Activated CD4-positive, alpha-beta T cell treated with anti-CD3 and anti-CD28 coated beads for 4 hours (primary cell): ENCODE measurements at places on chromosomes 3 and 15.

DNA sequence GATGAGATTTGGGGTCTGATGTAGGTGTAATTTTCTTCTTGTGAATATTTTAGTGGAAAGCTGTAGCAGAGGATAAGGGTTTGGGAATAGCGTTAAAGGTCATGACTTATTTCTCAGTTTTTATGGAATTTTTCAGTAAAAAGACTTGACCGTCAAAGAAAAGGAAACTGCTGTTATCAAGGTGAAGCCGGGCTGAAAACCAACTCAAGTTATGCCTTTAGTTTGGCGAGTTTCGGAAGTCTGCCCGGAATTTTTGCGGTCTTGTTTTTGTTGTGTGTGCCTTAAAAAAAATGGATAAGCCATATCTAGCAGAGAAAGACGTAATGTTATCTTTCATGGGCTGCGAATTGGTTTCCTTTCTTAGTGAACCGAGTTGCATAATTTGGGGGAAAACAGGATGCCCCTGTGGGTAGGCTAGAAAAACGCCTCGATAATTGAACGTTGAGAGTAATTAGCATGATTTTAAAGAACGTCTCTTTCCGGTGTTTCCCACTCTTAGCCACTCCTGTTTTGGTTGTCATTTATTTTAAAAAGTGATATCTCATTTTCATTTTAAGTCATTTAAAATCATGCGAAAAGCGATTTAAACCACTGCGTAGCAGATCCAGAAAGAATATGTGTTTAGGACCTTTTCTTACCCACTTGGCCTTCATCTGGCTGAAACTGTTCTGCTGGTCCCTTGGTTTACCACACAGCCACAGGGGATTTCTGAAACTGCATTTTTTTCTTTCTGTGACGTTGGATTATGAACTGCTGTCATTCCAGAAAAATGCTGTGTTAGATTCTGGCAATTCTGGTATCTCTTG, 1.1 kb downstream of the NFKBIZ start:
- DNase-seq = no peak

GRCh38 chr3:5006755-5007202, 27.5 kb downstream of the BHLHE40 start:
- DNase-seq = peak; percentile 62

DNA sequence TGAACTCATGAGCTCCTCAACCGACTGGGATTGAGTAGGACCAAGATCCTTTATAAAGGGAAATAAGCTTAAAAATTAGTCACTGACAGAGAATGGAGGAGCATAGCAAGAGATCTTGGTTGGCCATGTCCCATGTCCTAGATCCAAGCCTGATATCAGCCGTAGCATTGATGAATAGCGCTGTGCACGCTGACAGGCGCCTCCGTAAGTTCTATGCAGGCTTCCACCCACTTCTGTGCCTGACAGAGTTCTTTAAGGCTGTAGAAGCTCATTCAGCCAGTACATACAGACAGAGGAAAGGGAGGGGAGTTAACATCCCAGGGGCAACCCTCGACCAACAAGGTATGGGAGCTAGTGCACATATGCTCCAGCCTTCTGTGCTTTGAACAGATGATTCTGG, 251.7 kb upstream of the TBC1D5 start:
- DNase-seq = no peak

- no peak for DNase-seq
Measured at GRCh38 chr15:63420333-63420747, 38.7 kb upstream of the CA12 start.

DNA sequence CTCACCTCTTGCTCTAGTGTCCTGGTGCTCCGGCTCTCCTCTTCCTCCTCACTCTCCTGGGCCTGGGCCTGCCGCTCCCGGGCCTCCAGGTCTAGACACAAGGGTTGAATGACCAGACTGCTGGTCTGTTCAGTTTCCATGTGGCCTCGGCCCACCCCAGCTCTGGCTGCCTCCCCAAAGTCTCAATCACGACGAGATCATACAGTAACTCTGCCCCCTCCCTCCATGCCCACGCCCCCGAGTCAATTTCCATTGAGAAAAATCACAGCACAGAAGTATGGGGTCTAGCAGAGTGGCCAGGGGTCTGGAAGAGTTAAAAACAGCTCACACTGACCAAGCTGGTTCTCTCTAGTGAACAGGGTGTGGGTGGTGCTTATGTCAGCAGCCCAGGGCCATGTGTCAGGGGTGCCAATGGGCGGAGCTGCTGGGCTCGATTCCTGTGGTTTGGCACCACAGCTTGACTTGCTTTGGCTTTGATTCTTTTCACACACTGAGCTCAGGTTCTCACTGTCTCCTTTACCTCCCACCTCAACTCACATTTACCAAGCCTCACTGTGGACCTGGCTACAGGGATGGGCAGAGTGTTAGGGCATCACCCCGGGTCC, 6.9 kb downstream of the C15orf62 start:
- no peak for DNase-seq

DNA sequence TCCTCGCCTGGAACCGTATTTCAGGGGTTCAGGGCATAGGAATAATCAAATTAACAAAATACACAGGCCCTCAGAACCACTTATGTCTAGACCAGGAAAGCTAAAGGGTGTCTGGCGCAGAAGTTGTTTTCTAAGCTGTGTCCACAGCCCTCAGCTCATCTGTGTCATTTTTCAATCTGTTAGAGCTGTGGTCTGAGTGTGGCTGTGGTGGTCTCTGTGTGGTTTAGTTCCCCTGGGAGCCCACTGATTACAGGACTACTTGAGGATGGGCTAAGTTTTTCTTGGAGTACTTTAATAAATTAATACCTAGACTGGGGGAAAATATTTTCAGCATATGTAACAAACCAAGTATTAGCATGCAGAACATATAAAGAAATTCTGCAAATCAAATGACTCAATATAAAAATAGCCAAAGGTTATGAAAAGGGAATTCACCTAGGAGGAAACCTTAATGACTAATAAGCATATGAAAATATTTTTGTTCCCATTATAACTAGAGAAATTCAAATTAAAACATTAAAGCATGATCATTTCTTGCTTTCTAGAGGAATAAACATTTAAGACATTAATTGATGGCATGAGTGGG, 186.3 kb downstream of the SATB1 start:
- no peak for DNase-seq

DNA sequence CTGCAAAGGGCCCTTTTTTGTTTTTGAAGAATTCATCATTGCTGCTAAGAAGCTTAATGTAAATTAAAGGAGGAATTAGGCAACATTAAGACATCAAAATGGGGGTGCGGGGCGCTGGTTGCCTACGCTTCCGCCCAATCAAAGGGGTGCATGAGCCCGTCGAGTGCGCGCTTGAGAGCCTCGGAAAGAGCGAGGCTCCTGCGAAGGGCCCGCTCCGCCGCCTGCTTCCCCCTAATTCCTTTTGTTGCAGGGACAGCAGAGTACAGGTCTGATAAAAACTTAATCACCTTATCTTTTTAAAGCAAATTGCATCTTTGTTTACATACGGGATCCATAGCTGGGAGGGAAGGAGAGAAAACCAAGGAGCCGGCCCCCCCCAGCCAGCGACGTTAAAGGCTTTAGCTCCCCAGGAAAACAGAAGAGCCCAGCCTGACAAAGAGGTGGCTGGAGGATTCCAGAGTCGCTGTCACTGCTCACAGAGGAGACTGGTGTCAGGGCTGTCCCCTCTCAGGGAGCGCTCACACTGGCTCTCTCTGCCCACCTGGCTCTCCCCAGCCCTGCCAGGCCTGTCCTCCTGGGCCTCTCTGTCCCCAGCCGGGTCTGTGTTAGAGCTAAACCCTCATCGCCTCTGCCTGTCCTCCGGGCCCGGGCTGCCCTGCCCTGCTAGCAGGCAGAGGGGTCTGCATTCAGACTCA, 67.3 kb downstream of the DNAJB8 start:
- DNase-seq = no peak

- DNase-seq = no peak
Measured at GRCh38 chr15:101619615-101619865, 32.6 kb downstream of the TM2D3 start.

DNA sequence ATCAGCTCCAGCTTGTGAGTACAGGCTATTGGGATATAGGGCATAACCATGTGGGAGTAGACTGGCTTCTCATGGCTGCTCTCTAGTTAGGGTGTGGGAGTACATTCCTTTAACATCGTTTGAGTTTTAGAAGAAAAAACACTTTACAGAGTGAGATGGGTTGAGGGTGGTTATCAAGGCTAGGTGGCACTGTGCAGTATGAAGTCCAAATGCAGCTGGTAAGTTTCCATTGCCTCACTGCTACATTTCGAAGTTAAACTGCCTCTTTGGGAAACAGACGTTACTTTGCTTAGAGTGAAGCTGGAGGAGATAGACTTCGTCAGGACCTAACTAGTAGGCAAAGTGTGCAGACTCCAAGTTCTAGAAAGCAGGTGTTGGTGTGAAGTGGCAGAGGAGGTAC, 192.4 kb downstream of the SQOR start:
- no peak for DNase-seq

- peak; percentile 65 for DNase-seq
Measured at GRCh38 chr15:90648137-90649070, 68.7 kb upstream of the BLM start.

DNA sequence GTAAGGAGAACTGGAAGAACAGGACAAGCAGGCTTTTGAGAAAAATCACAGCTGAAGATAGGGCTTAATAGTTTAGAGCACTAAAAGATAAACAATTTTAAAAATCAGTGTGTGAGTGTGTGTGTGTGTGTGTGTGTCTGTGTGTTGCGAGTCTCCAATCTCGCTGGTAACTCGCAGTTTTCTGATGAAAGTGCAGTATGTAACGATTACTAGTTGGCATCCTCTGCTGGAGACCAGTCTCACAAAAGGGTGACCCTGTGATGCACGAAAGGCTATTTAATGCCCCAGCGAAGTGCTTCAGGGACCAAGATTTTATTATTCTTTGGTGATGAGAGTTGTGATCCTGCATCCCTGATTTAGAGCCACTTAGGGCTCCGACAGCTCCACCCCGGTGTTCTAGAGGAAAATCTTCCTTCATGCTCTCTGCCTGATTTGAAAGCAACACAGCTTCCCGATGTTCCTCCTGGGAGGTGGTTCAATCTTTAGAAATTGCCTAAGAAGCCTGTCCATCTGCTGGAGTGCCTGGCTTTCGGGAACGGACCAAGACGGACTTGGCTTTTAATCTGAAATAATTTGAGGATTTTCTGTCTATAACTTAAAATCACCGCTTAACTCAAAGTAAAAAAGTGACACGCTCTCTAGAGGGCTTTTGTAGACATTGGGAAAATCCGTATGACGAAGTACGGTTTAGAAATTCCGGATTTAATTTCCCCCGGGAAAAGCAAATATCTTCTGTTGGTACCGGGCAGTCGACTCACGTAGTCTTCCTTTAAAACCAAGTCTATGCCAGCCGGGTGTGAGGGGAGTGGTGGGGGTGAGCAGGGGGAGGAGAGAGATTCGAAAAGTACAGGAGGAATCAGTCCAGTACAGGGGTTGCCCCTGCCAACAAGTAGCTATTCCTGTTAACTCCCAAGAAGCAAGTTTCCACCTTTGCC, 1.1 kb upstream of the ALCAM start:
- no peak for DNase-seq

DNA sequence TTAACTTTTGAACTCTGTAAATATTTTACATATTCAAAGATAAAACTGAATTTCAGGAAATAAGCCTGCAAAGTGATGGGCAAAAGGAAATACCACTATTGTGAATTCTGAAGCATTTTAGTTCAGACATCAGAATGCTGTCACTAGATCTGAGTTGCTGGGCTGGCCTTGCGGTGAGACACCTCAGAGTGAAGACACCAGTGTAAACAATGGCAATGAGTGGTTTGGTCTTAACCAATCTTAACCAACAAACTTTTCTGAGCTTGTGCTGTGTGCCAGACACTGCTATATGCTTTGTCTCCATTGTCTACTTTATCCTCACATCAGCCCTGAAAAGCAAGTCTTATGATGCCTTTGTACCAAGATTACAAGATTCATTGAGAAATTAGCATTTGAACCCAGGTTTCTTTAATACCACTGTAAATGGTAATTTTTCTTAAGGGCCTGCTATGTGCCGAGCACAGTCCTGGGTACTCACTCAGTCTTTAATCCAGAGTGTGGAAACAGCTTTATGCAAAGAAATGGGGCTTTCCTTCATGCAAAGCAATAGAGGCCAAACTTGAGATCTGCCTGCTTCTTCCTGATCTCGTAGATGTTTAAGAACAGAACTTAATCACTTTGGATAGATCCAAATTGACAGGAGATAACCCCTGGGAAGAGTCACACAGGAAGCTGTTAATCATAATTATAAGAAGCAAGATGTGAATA, 55.0 kb downstream of the TMEM39A start:
- no peak for DNase-seq

DNA sequence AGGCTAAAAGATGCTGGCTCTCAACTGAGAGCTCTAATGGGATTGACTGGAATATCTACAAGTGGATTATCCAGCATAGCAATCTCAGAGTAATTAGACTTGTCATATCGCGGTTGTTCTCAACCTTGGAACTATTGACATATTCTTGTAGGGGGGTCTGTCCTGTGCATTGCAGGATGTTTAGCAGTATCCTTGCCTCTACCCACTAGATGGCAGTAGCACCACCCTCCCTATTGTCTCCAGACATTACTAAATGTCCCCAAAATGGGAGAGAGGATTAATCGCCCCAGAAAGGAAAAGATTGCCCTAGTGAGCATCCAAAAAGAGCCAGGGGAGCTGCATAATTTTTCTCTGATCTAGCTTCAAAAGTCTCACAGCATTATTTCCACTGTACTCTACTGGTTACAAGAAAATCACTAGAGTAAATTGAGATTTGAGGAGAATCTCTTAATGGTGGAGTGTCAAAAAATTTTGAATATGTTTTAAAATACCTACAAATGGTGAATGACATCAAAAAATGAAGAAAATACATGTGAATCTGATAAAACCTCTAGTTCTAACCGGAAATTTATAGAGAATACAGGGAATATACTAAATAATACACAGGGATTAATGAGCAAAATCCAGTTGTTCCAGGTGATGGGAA, 388.2 kb upstream of the AGTR1 start:
- no peak for DNase-seq

GRCh38 chr15:85120351-85121113, 138.9 kb downstream of the PDE8A start:
- DNase-seq = no peak

DNA sequence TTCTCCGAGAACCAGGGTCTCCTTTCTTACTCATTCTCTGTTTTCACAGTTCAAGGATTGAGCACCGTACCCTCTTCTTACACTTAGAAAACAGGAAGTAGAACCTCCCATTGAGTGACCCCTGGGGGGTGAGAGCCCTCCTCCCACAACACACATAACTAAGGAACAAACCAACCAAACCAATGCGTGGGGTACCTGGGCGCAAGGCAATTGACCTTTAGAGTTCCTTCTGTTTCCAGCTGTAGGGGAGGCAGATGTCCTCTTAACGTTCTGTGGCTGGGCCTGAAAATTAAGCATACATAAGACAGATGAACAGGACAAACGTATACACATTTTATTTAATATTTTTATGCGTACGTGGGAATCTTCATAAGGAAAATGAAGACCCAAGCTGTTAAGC, 33.5 kb upstream of the TIMP4 start:
- DNase-seq = no peak

GRCh38 chr3:126476166-126477060, 722 bp upstream of the ZXDC start:
- DNase-seq = no peak

GRCh38 chr3:102063572-102063971, 214.3 kb downstream of the NFKBIZ start:
- DNase-seq = no peak
